ENCODE measurements at places on chromosomes 5 and 9.

GRCh38 chr5:64301566-64301965, 135.9 kb downstream of the RNF180 start:
- no peak for DNase-seq

DNA sequence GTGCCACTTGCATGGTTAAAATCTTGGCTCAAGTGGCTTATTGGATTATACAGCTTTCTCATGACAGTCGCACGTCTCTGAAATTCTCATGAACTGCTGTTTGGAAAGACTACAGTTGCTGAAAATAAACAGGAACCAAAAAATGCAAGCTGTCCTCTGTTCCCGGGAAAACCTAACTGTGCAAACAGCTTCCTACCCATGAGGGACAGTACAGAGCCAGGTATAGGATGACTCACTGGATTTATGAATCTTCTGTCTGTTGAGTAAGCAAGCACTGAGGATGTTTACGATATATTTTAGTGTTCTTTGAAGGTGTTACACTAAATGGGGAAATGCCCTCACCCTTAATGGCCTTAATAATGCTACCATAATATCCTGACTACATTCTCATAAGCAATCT, 380.3 kb upstream of the TNC start:
- no peak for DNase-seq

DNA sequence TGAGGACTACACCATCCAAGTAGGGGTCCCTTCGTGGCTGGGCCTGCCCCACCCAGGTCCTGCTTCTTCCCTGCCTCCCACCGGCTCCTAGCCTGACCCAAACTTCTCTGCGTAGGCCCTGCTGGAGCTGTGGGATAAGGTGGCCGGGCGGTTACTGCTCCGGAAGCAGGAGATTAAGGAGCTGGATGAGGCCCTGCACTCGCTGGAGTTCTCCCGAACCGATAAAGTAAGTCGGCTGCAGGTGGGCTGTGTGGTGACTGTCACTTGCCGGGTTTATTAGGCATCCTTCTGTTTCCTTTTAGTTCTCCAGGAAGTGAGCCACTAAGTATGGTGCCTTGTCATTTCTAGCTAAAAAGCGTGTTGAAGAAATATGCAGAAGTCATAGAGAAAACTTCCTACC, 7.0 kb downstream of the CCDC180 start:
- no peak for DNase-seq

DNA sequence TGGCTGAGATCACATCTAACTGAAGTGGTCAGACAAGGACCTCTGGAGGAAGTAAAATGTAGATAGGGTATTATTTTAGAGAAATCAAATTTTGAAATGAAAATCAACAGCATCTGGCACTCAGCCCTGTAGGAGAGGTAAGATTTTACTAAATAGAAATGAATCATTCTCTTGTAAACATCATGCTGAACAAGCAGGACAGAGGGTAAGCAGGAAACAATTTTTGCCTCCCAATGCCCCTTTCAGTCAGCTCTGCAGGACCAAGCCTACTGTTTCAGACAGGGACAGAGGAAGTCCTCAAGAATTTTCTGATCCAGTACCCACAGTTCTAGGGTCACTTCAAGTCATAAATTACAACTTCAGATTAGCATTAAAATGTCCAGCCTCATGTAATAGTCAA, 190.1 kb downstream of the ESM1 start:
- DNase-seq: no peak

Measured in activated naive CD4-positive, alpha-beta T cell (primary cell).